Hematopoietic multipotent progenitor cell (in vitro differentiated cells): ENCODE measurements at places on chromosomes 5 and 9.
A peak's percentile ranks its signal among the peaks of the same experiment; 100 is the strongest.

DNA sequence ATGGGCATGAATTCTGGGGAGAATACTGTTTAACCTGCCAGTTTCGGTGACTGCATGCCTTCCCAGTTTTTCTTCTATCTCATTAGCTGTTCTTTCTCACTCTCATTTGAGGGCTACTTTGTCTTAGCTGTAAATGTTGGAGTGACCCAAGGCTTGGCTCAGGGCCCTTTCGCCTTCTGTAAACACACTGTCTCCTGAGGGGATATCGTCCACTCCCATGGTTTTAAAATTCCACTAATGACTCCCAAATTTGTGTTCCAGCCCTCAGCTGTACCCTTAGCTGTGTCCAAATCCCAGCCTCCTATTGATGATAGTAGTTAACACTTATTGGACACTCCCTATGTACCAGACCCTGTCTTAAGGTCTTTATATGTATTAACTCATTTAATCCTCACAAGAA lies 14.1 kb upstream of the RNF145 start:
- DNase-seq: no peak

- no peak for DNase-seq
Observed at GRCh38 chr5:90956511-90957097, 398.0 kb downstream of the ADGRV1 start.

GRCh38 chr5:61228229-61228628 lies 66.0 kb upstream of the SMIM15 start:
- DNase-seq: no peak

- no peak for DNase-seq
Observed at GRCh38 chr5:98638701-98639100, 134.8 kb upstream of the RGMB start.

DNA sequence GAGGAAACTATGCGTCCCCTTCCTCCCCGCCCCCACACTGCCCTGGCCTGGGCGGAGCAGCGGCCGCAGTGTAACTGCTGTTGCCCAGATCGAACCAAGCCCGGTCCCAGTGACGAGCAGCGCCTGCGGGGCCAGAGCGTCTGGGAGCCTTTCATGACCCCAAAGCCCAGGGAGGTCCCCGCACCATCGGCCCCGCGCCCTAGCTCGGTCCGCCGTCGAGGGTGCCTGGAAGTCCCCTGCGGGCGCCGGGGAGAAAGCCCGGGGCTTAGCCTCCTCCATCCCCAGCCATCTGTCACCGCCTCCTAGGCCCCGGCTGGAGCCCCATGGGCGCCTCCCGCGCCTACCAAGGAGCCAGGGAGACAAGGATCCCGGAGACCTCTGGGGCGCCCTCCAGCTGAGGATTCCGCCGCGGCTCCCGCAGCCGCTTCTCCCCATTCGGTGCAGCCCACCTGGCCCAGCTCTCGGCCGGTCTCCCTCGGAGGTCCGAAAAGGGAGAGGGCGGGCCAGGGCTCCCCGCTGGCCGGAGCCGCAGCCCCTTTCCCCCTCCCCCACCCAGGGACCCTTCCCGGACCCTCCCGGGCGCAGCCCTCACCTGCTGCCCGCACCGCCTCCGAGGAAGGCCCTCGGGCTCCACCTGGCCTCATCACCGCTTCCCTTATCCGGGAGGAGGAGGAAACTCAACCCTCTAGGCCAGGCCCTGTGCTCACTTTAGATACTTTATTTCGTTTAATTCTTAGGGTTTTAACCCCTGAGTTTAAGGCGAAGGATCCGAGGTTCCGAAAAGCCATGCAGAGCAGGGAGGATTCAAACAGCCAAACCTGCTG lies 45.6 kb downstream of the APTX start:
- no peak for DNase-seq

DNA sequence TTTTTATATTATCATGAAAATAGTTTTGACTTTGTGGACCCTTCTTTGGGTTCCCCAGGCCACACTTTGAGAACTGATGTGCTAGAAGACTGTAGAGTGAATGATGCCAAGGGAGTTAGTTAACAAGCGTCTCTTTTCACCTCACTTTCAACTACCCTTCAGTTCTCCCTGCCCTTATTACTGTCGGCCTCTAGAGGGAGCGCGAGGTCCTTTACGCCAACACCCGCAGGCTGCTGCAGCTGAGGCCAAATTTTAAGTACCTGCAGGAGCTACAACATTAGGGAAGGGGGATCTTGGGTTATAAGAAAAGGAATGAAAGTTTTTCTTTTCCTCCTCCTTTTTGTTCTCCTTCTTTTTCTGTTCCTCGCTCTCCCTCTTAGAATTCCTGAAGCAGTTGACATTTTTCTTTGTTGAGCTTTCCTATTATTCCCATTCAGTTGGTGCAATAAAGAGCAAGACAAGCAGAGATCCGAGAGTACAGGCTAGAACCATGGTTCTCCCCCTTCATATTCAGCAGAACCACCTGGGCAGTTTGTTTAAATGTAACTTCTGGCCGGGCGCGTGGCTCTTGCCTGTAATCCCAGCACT lies 84.0 kb downstream of the ZFAND5 start:
- peak; percentile 39 for DNase-seq

GRCh38 chr5:159955056-159955624 lies 38.9 kb downstream of the ADRA1B start:
- no peak for DNase-seq

GRCh38 chr5:127785098-127785927 lies 82.1 kb downstream of the CCDC192 start:
- no peak for DNase-seq

DNA sequence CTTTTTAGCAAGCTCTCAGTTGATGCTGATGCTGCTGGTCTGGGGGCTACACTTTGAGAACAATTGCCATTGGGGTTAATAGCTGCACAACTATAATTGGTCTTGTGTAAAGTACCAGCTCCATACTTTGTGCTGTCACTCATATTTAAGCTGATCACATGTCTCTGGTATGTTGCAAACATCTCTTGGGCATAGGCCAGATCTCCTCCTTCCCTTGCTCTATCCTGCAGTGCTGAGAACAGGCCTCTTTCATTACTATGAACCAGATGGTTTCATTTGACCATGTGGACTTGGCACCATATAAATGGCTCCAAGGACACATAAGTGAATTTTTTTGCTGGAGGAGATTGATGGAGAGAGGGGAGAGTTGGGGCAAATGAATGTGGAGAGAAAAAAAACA lies 48.4 kb downstream of the DMRT2 start:
- DNase-seq: no peak

- no peak for DNase-seq
Observed at GRCh38 chr5:55925181-55925580, 69.6 kb downstream of the IL6ST start.

- DNase-seq: no peak
Observed at GRCh38 chr9:99025616-99026270, 79.2 kb upstream of the TGFBR1 start.

DNA sequence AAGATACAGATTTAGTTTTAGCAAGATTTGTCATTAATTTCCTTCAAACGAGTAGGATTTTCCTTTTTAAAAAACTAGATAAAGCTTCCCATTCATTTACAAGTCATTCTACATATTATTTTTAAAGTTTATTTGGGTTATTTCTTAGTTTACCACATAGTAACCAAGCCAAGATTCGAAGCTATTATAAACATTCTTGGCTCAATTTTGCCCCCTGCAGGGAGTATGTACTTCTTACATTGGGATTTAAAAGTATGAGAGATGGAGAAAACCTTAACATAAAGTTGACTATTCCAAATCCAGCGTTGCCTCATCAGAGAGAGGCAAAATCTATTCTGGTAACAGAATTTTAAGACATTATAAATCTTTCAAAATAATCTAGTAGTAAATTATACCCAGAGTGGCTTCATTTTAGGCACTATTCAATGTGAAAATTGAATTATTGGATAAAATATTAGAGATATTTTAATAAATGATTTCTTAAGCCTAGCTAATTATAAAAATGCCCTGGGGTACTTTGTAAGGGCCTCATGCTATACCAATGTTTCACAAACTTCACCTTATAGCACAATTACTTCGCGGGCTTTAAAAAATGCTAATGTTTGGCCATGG lies 39.1 kb downstream of the FBN2 start:
- DNase-seq: peak; percentile 58

GRCh38 chr5:1257363-1257762 lies 32.2 kb downstream of the SLC6A18 start:
- no peak for DNase-seq

- DNase-seq: no peak
Observed at GRCh38 chr9:33295571-33295970, 5.3 kb downstream of the NFX1 start.

DNA sequence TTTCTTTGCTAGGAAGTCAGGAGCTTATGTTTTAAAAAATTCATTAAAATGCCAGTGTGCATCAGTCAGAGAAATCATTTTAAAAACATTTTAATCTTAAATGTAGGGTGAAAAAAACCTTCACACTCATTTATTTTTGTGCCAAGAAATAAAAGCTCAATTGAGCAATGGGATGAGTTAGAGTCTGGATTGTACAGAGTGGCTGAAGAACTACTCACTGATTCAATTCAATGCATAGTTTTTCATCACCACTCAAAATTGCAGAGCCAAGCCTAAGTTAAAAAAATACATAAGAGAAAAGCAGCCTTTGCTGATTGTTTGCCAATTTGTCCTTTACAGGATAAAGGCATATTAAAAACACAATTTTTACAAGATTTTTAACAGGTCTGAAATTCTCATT lies 168.2 kb upstream of the DMRTA1 start:
- no peak for DNase-seq

- no peak for DNase-seq
Observed at GRCh38 chr5:68354315-68354714, 138.8 kb downstream of the PIK3R1 start.

DNA sequence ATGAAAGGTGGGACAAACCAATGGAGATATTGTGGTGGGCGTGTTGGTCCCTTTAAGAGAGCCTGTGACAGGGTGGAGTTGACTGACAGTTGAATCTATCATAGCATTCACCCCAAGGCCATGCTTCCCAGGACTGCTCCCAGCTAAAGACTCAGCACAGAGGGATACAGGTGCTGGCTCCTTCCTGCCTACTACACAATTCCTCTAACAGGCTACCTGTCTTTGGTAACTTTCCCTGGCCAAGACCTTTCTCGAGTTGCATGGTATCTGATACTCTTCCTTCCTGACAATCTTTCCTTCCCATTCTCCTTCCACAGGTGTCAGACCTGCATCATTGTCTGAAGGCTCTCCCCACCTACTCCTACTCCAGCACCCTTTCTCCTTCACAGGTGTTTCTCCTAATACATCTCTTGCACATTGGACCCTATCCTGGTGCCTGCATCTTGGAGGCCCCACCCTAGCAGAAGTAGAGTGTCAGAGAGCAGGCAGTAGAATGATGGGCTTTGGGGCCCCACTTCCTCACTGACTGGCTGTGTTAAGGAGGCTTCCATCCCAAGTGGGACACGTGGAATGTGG lies 120.7 kb upstream of the ALDH1B1 start:
- no peak for DNase-seq

DNA sequence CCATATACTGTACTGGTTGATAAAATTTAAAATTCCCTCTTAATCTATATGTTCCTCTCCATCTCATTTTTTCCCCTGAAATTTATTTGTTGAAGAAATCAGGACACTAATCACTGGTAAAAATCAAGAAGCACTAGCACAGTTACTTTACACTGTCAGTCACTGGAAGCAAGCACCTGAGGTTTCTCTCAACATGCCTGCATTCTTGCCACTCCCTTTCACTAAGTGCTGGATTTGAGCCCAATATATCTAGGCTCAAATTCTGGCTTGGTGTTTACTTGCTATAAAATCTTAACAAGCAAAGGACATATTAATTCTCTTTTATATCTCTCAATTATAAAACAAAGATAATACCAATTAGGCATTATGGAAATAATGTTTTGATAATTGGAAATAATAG lies 58.6 kb downstream of the DIAPH1 start:
- no peak for DNase-seq

DNA sequence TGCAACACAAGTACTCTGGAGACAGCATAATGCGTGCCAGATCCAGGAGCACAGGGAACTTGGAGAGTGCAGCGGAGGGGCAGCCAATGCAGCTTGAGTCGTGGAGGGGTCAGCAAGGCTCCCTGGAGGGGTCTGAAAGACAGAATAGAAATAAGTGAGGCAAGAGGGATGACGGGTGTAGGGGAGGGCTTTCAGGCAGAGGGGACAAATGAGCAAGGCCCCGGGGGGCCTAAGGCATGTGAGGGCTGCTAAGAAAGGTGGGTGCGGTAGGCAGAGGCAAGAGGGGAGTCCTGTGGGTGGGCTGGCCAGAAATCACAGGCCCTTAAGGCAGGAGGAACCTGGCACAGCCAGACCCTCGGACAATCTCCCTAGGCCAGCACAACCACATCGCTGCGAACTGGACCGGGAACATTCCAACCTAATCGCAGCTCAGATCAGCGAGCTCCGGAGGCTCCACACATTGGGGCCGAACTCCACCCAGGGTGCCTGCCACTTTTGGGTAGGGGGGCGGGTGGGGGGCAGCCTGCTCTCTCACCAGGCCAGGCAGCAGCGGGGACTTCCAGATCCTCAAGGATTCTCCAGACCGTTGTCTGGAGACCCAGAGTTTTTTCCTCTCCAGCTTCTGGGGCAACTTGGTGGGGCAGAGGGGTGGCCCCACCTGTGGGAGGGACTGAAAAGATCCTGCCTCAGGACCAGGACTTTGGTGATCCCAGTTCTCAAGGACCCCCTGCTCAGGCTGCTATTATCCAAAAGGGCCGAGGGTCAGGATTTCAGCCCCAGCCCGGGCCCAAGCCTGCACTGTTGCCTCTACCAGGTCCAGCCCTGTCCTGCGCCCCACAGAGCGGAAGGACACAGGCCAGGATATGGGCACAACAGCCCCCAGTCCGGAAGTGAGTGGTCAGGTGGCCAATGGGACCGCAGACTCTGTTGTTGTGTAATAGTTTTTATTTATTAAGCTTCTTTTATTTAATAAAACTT lies 22.7 kb upstream of the CYSTM1 start:
- DNase-seq: no peak

GRCh38 chr5:1311439-1312055 lies 16.7 kb upstream of the TERT start:
- DNase-seq: no peak

DNA sequence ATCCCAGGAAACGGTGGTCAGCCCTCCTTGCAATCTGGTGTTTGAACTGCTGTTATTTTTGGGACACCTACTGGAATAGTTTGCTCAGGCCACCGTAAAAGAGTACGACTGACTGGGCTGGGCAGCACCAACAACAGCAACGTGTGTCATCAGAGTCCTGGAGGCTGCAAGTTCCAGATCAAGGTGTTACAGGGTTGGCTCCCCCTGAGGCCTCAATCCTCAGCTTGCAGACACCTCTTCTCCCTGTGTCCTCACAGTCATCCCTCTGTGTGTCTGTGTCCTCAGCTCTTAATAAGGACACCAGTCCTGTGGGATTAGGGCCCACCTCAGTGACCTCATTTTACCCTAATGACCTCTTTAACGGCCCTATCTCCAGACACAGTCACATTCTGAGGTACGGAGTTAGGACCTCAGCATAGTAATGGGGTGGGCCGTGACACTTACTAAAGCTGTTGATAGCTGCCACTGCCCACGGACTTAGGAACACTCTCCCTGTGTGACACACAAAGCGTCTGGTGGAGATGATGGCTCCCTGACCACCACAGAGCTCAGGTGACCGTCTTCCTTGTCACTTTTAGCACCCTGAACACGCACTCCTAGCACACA lies 16.8 kb downstream of the GLT6D1 start:
- DNase-seq: no peak

GRCh38 chr5:180324601-180324950 lies 28.6 kb downstream of the GFPT2 start:
- no peak for DNase-seq

GRCh38 chr5:9174446-9174845 lies 371.4 kb downstream of the SEMA5A start:
- no peak for DNase-seq

GRCh38 chr9:125372441-125373226 lies 111.0 kb downstream of the GAPVD1 start:
- no peak for DNase-seq
